NCI-H2081 treated with DMSO at 0.1 percent for 48 hours (cell line): ENCODE measurements at places on chromosomes 1 and 21.

- DNase-seq = no peak
These were observed 58.1 kb upstream of the ITPKB start for GRCh38 chr1:226797151-226797550.

DNA sequence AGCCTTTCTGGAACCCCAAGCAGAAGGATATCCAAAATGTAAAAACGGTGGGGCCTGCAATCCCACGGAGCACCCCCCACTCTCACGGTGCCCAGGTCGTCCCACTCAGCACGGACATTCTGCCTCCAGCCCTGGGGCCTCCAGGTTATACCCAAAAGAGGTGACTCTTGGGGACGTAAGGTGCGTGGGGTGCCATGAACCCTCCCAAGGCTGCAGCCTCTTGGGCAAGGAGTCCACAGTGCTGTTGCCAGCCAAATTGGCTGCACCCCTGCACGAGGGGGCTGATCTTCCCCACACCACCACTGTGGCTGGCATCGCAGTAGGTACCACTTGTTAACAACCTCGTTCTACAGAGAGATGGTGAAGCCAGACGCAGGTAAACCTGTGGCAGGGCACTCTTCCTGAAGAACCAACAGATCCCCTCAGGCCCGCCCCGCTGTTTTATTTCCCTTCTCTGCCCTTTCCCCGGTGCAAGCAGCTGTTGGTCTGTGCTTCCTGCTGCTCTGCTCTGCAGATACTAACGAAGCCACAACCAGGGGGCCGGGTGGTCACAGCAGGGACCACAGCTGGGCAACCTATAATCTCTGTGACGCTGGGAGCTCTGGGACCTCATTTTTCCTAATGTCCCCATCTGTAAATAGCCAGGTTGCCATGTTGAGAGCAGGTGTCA lies 8.7 kb downstream of the TFF3 start:
- DNase-seq = peak; percentile 44

DNA sequence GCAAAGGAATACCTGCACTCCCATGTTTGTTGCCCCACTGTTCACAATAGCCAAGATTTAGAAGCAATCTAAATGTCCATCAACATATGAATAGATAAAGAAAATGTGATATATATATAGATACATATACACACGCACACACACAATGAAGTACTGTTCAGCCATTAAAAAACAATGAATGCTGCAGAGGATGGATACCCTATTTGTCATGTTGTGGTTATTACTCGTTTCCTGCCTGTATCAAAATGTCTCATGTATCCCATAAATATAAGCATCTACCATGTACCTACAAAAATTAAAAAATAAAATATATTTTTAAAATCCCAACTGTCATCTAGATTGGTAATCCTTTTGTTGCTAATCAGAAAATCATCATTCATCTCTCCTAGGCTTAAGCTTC lies 634.8 kb upstream of the ADGRL2 start:
- no peak for DNase-seq

GRCh38 chr1:29525941-29526340 lies 289.6 kb downstream of the PTPRU start:
- no peak for DNase-seq

GRCh38 chr1:2350501-2350900 lies 40.9 kb downstream of the MORN1 start:
- no peak for DNase-seq

- DNase-seq = no peak
These were observed 18.6 kb downstream of the FABP3 start for GRCh38 chr1:31354283-31354682.

DNA sequence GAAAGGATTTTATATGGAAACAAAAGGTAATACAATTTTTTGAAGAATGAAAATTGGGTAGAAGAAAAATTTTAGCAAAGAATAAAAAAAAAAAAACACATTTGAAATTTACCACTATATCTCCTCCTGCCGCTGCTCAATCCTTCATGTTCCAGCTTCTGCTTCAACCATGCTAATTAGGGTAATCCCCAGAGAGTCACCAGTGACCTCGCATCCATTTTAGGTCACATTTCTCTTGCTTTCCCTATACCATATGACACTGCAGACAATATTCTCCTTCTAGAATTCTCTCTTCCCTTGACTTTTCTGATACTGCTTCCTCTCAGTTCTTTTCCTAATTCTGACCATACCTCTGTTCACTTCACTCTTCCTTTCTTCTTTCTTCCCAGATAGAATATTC lies 237.1 kb downstream of the USH2A start:
- no peak for DNase-seq

DNA sequence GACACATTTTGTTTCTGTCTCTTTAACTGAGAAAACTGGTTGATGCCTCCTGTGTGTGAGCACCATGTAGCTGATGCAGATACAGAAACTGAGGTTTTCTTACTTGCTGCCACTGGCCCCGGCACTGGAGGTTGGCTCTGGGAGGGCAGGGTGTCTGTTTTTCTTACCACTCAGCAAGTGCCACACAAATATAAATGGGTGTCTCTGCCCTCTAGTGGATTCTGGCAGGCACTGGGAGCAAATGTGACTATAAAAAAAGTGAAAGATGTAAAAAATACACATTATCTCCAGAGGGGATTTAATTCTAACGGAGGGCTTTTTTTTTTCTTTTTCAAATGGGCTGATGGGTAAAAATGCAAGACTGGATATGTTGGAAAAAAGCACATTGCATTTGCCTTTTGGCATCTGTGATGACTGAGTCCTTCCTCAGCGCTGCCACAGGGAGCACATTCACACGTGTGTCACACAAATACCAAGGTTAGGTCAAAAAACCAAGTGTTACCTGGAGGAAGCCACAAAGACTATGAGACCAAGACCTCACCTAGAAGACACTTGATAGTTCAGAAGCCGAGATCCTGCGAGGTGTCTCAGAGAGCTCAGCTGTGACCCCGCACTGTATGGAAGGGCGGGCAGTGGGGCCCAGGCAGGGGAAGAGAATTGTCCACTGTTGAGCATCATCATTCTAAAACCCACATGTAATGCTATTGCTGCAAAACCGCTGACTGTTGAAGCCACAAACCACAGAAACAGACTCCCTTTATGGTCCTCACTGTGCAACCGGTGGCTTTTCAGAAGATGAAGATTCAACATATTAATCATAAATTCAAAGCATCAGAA lies 18.9 kb downstream of the PGBD2 start:
- peak; percentile 11 for DNase-seq

DNA sequence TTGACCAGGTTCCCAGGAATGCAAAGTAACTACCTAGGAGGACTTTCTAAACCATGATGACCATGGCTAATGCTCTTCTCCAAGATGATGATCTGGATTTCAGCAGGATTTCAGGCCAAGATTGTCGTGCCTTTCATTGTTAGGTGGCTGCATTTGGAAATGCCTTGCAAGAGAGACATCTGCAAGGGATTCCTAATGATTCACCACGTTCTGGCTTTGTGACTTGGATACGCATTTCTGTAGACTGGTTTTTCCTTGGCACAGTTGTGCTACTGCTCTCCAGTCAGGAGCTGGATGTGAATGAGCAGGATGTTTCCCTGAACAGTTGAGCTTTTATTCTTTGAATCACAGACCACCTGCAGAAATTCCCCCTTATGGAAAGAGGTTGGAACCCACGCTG lies 212.4 kb downstream of the BACH1 start:
- DNase-seq = no peak

DNA sequence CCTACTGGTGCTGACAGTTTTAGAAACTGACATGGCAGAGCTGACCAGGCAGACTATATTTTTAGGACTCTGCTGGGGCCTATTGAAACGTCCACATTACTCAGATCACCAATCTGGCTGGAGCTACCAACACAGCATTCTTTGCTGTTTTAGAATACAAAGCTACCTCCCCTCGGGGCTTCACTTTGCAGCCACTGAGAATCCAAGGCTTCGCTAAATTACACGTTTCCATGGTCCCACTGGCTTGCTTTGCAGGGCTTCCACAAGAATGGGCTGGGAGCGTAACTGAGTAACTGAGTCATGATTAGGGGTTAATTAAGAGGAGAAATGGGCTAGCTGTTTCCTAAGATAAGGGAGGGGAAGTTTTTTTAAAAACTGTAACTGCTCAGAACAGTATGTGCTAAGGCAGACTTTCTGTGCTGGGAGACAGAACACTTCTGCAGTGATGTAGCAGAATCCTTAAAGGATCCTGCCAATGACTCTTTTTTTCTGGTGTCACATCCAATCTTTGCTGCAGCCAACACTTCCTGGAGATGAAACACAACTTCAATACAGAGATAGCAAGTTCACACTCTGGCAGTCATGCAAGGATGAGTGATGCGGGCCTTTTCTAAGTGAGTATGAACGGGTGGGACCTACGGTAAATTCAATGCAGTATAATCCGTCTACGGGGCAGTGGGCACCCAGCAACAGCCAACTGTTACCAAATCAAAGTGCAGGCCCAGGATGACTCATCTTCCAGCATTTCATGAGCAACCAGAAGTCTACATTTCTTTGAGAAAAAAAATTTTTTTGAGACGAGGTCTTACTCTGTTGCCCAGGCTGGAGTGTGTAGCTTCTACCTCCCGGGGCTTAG lies 21.5 kb downstream of the NDUFS5 start:
- DNase-seq = no peak

GRCh38 chr21:34545079-34545884 lies 33.3 kb upstream of the KCNE1 start:
- DNase-seq = no peak

DNA sequence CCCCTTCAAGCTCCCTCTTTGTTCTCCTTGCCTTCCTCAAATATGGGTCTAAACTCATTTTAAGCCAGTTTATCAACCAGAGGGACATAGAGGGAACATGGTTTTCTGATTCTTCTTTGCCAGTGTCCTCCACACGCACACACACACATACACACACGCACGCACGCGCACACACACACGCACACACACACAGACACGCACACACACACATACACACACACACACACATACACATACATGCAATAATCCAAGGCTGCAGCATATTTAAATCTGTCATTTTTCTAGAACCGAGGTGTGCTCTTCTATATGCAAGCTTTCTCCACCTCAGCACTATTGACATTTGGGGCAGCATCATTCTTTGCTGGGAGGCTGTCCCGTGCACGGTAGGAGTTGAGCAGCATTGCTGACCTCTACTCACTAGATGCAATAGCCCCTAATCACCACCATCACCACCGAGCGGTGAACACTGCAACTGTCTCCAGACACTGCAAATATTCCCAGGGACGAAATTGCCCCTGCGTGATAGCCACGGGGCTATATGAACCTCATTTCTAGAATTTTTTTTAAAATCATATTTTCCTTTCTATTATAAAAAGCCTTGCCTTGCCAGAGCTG lies 8.0 kb downstream of the TNFRSF9 start:
- DNase-seq = no peak

DNA sequence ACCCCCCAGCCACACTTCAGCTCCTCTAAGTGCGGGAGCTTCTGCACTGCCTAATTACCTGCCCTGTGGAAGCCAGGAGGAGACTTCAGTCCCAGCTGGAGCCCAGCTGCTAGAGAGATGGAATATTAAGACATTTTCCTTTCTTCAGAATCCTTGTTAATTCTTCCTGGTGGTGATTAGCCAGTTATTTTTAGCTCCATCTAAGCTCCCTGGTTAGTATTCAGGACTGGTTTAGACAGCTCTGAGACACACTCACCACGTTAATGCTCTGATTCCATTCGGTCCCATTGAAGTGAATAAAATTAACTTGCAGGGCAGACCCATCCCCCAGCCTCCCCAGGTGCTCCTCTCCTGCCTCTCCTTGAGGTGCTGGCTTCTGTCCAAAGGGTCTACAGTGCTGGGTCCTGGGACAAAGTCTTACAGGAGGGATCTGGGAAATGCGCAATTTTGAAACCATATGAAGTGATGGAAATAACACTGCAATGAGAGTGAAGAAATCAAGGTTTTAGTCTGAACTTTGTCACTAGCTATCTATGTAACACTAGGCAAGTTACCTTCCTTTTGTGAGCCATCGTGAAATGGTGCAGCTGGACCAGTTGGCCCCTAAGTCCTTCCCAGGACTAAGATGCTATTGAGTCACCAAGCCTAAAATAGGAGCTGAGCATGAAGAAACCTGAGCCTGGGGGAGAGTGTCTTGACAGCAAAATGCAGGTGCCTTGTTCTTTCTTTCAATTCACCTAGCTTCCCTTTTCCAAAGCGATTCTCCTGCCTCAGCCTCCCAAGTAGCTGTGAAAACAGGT lies 117.4 kb upstream of the ATP1A1 start:
- no peak for DNase-seq

DNA sequence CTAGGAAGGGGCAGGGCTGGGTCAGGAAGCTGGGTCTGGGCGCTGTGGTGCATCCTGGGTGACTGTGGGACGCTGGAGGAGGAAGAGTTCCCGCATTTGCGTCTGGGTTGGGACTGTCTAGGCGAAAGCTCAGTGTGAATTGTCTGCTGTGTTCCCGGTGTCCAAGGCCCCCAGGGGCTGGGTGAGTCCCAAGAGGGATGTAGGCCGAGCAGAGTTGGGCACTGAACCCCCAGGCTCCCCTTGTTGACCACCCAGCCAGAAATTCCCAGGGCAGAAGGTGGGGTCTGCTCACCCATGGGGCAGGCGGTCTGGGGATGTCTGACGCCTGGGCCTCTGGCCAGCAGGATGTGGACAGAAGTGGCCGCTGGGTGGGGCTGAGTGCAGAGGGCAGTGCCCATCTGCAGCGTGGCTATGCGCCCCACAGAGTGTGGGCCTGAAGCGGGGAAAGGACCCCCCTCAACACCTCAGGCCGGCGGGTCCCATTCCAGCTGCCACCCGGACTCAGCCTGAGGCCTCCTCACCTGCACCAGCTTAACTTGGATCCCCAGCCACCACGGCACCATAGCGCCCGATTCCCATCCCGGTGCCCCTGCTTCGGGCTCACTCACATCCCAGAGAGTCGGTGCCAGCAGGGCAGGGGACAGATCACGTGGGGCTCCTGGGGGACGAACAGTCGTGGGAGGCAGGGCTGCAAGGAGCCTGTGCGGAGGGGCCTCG lies 37.0 kb upstream of the POFUT2 start:
- DNase-seq = no peak

GRCh38 chr1:28845786-28846543 lies 34.0 kb downstream of the OPRD1 start:
- no peak for DNase-seq

- no peak for DNase-seq
These were observed 62.4 kb upstream of the WNT4 start for GRCh38 chr1:22204989-22205913.

DNA sequence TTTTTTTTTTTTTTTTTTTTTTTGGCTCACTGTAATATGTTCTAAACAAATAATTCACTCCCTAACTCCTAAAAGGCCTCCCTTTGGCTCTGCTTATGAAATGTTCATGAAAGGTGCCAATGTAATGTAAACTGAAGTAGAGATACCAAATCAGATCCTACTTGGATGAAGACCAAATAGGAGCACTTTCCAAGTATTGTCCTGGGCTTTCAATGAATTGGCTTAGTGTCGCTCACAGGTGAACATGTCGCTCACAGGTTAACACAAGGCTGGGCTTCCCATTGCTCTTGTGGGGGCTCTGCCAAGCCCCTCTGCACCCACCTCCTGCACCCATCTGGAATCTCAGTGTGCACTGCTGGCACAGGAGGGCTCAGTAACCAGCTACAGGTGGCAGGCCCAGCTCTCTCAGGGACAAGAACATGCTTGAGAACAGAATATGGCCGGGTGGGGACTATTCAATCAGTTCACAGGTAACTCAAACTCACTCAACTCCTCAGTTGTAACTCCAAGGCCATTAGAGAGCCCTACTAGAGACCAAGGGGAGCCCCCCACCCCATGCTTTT lies 10.6 kb upstream of the CD58 start:
- DNase-seq = no peak

- DNase-seq = no peak
These were observed 590.8 kb upstream of the PRMT6 start for GRCh38 chr1:106465666-106466065.
